ENCODE measurements at places on chromosomes 13 and 19. TPM values are rescaled to one million over a fixed set of nuclear protein-coding genes. Genes with fewer than 3 reads are reported as not detected.

GRCh38 chr19:1074544-1075283 is 7.7 kb downstream of the ARHGAP45 start:
- DNase-seq, result peak; percentile 91

GRCh38 chr19:28687296-28687695 is 525.7 kb downstream of the UQCRFS1 start:
- no peak for DNase-seq

DNA sequence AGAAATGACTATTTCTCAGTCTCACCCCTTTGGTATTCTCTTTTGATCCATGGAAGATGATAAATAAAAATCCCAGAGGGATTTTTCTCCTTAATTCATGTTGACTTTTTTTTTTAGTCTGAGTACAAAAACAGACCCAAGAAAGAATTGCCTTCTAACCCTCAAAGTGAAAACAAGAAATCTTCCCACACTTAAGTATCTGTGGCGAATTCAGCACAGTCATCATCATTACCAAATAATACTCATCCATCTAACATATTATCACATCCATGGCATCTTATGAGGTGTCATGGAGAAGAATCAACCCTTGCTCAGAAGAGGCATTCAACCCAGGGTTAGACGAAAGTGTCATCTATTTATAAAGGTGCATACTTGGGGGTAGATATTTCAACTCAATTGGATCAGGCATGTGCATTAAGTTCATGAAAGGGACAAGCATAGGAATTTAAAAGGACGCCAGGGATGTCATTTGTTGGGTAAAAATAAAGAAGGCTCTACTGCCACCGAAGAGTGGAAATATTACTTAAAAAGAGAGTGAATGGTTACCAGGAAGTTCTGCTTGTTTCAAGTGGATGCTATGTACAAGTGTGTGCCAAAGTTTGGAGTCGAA is 101.9 kb downstream of the FLT1 start:
- DNase-seq, result no peak

- DNase-seq, result no peak
These were observed 485.1 kb downstream of the IRS2 start for GRCh38 chr13:109301276-109301675.

The TNFSF13B gene
- 5.2 TPM for total RNA-seq
